ENCODE measurements at places on chromosomes 1 and 21.

DNA sequence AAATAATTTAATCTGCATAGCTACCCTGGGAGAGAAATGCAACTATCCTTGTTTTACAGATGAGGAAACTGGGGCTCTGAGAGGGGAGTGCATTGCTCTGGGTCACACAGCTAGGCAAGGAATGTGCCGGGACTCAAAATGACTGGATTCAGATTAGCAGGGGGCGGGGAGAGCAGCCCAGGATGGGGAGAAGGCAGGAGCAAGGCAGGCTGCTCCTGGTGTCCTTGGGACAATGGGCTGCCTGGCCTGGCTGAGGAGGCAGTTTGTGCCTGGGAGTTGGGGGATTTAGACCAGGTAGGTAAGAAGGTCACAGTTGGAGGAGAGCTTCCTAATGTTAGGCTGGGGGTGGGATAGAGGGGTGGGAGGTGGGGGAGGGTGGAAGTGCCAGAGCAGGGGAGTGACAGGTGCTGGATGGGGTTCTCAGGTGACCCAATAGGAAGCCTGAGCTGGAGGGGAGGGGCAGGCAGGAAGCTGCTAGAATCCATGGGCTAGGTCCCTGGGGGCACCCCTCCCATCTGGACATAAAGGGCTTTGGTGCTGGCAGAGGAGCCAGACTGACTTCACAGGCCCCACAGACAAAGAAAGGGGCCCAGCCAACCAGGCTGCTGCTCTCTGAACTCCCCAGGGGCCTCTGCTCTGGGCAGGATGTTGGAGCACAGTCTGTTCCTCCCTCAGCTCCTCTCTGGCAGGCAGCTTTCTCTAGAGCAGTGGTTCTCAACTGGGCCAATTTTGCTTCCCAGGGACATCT is 29.0 kb downstream of the TRIM62 start:
- DNase-seq: no peak

- DNase-seq: no peak
Measured at GRCh38 chr1:180167721-180168467, 13.2 kb downstream of the QSOX1 start.

DNA sequence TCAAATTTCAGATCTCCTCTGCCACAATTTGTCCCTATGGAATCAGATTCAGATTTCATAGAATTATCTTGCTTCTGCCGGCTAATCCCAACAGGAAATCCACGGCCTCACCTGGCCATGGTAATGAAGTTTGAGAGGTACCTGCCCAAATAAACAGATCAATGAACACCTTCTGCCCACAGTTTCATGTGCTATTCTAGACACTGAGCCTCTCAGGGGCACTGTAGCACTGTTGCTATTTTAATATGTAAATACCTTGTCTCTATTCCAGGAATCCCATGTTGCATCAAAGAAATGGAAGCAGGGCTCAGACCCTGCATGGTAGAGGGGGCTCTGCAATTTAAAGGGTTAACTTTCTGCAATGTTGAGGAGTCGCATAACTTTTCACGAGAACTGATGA is 593.1 kb downstream of the PTBP2 start:
- DNase-seq: no peak

DNA sequence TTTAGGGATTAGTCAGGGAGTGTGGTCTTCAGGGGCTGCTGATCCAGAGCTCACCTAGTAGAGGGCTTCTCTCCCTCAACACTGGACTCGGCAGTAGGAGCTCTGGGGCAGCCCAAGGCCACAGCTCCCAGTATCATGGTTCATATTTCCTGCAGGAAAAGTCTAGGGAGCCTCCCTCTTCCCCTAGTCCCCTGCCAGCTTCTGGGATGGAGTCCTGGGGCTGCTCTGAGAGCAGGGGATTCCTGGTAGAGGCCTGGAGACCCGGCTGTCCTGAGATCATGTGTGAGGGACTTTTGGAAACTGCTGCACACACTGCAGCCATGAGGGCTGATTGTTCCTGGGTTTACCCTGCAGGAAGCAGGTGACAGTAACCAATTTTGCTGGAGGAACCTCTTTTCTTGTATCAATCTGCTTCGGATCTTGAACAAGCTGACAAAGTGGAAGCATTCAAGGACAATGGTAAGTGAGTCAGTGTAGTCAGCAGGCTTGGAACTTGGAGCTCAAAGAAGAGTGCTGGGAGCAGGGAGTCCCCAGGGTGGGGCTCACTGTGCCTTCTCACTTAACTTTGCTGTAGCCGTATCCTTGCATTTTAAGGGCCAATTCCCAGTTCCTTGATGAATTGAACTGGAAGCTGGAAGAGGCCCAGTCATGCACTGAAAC is 16.3 kb downstream of the STRIP1 start:
- DNase-seq: no peak

- no peak for DNase-seq
Measured at GRCh38 chr1:44798481-44799365, 1.5 kb upstream of the PLK3 start.

DNA sequence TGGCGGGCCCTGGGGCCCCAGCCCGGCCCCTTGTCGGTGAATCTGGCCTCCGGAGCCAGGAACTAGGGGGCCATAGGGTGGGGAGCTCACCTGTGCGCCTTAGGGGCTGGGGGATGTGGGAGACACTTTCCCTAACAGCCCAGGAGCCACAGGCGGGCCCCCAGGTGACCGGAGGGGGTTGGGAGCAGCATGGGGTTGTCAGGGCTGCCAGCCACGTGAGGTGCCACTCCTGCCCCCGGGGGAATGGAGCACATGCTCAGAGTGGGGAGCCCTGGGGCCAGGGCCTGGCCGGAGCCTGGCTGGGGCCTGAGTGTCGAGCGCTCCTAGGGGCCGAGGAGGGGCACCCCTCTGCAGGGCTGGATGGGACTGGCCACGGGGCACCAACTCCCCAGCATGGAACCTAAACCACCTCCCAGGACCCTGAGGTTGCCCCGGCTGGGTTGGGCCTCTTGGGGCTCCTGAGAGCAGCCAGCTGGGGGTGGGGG is 19.9 kb downstream of the PRXL2B start:
- no peak for DNase-seq

GRCh38 chr1:97895278-97895677 is 25.6 kb downstream of the DPYD start:
- DNase-seq: no peak

DNA sequence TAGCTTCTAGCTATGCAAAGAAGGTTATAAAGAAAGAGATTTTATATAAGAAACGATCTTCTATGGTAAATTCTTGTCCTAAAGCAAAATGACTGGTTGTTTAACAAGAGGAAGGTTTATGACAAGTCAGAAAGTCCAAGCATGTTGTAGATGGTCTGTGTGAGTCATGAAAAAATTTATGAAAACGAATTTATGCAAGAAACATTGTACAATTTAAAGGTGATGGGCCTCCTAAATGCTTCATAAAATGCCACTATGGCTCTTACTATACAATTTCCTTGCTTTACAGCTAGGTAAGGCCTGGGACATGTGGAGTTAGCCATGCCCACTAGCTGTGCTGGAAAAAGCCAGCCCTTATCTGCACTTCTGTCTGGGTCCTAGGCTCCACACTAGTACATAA is 125.4 kb downstream of the PTGER3 start:
- DNase-seq: no peak

DNA sequence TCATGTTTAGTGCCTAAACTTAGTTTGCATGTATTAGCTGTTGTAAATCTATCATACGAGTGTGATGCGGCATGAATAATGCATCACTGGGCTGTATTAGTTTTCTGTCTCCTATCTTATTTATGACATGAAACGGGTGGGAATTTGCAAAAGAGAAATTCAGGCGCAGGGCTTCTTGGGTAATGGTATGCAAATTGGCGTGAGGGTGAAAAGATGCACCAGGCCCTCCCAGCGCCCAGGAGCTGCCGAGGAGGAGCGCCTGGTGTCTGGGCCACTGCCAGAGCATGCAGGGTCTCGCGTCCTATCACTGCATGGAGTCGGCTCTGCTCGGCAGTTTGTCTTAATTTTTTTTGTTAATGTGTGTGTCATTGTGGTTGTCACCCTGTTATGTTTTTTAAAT is 82.9 kb upstream of the ACTL8 start:
- DNase-seq: no peak
